ENCODE measurements at places on chromosomes 7 and 10.

DNA sequence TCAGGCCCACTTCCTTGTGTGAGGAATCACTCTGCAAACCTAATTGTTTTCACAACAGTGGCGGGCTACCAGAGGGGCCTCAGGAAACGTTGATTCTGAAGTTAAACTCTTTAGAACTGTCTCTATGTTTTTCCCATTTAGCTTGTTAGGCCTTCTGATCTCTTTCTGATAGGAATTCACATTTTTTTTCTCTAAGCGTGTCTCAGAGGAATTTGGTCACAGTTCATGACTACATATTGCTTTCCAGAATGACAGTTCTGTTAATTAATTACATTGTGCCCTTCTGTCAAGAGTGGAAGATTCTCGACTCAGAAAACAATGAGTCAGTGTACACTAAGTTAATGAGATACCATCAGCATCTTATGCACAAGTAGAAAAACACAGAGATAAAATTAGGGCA is 469.2 kb upstream of the C7orf33 start:
- no peak for DNase-seq

DNA sequence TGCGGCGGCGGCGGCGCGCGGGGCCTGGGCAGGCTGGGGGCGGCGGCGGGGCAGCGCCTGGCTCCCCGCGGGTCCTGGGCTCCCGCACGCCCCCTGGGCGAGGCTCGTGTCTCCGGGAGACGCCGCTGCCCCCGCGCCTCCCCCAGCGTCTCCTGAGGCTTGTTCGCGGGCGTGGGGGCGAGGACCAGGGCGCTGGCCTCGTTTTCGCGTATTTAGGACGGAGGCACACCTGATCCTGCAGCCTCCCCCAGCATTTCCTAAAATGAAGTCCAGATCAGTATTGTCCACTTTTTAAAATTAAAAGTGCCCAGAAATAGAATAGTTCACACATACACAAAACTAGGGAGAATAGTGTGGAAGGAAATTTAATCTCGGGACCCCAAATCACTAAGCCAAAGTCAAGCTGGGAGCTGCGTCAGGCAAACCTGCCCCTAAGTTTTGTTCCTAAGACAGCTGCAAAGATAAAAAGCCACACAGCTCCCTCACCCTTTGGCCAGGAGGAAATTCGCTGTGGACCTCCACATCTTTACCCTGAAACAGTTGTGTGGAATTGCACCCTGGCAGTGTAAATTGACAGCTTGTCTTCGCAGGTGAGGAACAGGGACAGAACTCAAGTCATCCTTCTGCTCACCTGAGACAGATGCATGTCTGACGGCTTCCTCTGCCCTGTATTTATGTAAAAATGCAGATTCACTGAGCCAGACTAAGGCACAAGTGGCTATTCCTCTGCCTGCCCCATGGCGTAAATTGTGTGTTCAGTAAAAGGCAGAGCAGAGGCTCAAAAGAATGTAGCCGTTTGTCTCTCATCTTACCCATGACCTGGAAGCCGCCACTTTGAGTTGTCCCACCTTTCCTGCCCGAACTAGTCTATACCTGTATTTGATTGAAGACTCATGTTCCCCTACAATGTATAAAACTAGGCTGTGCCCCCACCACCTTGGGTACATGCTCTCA is 740 bp downstream of the GALNT11 start:
- peak; percentile 23 for DNase-seq

GRCh38 chr10:62583876-62584615 is 209.9 kb downstream of the ZNF365 start:
- no peak for DNase-seq

DNA sequence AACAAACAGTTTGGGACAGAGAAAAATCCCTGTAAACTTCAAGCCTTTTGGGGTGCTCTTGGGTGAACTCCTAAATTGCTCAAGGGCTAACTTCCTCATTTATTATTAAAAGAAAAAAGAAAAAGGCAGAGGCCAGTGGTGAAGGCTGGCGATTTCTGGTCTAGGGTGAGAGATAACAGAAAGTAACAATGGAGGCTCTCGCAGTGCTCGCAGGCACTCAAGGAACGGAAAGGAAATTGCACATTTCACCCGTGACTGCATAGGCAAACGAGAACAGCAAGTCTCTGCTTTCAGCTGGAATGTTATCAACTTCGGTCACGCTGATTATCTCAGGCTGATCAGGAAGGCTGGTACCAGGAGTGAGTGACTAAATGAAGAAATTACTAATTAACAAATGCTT is 70.7 kb downstream of the PRKAG2 start:
- DNase-seq, result no peak

- DNase-seq, result no peak
Observed at GRCh38 chr7:26664274-26664673, 200.1 kb downstream of the SKAP2 start.

DNA sequence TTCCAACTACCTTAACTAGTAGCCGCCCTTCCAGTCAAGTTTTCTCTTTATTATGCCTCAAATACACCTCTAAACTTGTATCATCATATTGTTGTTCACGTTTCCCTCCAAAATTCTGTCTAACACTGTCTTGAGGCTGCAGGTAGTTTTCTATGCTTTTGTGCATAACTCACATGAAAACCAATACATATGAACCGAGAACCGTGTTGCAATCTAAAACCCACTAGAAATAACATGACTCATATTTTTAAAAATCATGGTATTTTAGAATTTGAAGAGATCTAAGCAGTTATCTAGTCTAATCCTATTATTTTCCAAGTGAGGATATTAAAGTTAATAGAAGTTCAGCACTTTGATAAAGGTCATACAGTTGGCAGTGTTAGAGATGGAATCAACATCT is 18.2 kb downstream of the LIPF start:
- DNase-seq, result no peak

- no peak for DNase-seq
Observed at GRCh38 chr10:109393425-109393824, 529.9 kb downstream of the XPNPEP1 start.

GRCh38 chr10:97664282-97664850 is 22.7 kb downstream of the AVPI1 start:
- DNase-seq, result no peak

- no peak for DNase-seq
Observed at GRCh38 chr10:23345861-23346260, 1.3 kb upstream of the C10orf67 start.

DNA sequence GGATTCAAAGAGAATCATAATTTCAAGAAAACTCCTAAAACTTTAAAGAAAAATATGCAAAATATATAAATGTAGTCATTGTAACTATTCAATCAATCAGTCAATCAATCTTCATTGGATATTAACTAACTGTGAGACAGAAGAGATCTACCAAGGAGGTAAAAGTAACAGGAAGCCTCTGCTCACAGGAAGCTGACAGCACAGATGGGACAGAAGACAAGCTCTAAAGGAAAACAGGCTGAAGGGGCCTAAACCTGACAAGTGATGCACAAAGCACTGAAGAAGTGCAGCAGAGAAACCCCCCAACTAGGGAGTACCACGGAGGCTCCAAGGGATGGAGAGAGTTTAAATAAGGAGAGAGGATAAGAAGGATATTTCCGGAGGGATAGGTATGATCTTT is 173.0 kb downstream of the SKAP2 start:
- no peak for DNase-seq

GRCh38 chr10:6958711-6959110 is 378.6 kb upstream of the PRKCQ start:
- no peak for DNase-seq

DNA sequence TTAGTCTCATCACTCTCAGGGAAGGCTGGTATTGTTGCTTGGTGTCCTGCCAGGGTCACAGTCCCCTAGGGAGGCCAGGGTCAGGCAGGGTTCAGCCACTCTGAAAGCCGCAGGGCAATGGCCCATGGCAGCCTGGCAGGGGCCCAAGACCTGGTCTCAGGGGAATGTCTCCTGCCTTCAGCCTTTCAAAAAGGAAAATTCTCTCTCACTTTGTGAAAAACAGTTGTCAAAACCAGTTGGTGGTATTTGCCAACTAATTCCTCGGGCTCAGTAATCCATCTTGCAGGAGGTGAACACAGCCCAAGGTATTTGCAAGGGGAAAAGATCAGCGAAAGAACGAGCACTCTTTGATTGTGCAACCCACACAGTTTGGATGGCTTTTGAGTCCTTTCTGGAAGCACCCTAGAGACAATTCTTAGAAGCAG is 101.5 kb downstream of the JCAD start:
- no peak for DNase-seq

DNA sequence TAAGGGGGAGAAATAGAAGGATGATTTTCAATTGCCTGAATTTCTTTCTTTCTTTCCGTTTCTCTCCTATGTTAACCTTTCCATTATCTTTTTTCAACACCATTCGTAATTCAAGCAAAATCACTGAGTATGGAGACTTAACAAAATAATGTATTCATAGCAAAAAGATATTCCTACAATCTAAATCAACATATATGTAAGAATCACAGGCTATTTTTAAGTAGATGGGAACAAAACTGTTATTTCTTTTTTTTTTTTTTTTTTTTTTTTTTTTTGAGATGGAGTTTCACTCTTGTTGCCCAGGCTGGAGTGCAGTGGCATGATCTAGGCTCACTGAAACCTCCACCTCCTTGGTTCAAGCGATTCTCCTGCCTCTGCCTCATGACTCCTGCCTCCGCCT is 27.2 kb upstream of the JMJD1C start:
- no peak for DNase-seq

GRCh38 chr7:36670585-36671431 is 53.5 kb downstream of the AOAH start:
- peak; percentile 57 for DNase-seq

GRCh38 chr7:40162516-40162915 is 27.7 kb downstream of the SUGCT start:
- no peak for DNase-seq

GRCh38 chr10:53403688-53404087 is 631.1 kb upstream of the MBL2 start:
- no peak for DNase-seq

DNA sequence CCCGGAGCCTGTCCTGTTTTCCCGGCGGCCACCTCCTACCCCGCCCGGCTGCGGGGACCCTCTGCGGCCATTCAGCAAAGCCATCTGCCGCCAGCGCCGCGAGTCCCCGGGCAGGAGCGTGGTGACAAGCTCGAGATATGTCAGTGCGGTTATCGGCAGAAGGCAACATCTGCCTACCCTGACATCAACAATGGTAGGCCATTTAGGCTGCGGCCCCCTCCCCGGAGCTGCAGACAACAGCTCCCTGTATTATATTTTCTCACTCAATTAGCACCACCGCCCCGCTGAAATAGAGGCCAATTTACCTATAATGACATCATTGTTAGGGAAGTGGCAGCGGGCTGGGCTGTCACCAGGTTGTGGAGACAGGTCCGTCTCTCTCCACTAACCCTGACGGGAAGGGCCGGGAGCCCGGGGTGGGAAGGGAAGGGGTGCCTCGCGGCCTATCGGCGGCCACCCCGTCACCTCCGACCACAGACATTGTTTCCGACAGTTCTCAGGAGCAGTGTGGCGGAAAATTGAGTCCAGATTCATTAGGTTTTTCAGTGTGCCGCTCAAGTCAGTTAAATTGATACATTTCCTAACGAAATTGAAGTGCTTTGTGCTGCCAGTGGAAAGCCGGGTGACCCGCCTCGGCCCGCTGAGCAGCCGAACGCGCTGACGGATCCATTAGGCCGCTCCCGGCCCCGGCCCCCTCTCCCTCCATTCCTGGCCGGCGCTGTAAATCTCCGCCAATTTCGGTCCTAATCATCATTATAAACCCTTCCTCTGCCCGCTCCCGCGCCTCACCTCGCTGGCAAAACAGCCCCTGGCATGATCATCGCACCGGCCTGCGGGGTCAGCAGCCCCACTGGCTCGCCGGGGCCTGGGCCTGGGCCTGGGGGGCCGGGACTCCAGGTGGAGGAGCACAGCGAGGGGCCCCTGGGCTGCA is 43.0 kb downstream of the UNCX start:
- no peak for DNase-seq

GRCh38 chr10:111004016-111004415 is 72.8 kb upstream of the ADRA2A start:
- no peak for DNase-seq

GRCh38 chr10:85864868-85865526 is 501.6 kb downstream of the GRID1 start:
- DNase-seq, result no peak

DNA sequence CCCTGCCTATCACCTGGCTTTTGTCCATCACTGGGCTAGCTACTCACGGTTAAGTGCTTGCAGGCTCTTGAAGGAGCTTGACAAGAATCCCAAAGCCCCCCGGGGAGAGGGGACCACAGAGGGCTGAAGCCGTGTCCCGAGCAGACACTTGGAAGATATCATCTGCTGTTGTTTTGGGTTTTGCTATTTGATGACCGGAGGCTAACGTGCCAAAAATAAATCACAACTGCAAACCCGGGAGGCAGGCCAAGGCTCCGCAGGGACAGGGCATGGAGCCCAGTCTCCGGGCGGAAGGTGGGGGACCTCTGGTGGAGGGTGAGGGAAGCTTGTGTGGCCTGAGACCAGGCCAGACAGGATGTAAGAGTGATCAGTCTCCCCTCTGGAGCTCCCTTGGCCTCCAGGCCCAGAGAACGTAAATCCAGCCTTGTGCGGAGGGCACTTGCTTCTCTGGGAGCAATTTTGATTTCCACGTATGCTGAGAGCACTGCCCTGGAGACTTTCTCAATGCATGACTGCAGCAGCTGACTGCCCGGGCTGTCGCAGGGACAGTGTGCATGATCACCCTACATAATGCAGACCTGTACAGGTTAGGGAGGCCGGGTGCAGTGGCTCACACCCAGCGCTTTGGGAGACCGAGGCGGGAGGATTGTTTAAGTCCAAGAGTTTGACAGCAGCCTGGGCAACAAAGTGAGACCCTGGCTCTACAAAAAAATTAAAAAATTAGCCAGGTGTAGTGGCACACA is at the start of gene PHKG1:
PHKG1 (minus strand) TSS at position 164 of the 743 bp plus-strand sequence. CDS start 4,011 bp downstream, outside the sequence.
- no peak for DNase-seq

All from GM13977 (cell line).